ENCODE measurements at places on chromosomes 7 and 10. TPM values are rescaled to one million over a fixed set of nuclear protein-coding genes. Genes with fewer than 3 reads are reported as not detected.

GRCh38 chr7:123824754-123825067, 20.3 kb upstream of the HYAL4 start:
- no peak for DNase-seq

- DNase-seq: peak; percentile 72
Measured at GRCh38 chr10:69479240-69480067, 28.2 kb downstream of the TSPAN15 start.

- no peak for DNase-seq
Measured at GRCh38 chr7:134645935-134646334, 718 bp upstream of the BPGM start.

DNA sequence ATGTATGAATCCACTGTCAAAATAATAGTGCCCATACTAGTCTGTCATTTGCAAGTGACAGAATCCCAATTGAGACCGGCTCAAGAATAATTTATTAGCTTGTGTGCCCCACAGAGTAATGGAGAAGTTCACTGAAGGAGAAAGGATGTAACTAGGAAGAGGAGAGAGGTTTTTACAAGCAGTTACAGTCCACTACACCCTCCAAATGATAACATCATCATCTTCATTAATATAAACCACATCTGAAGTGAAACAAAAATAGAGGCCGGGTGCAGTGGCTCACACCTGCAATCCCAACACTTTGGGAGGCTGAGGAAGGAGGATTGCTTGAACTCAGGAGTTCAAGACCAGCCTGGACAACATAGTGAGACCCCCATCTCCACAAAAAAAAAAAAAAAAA, 226.8 kb downstream of the SKIDA1 start:
- DNase-seq: no peak

DNA sequence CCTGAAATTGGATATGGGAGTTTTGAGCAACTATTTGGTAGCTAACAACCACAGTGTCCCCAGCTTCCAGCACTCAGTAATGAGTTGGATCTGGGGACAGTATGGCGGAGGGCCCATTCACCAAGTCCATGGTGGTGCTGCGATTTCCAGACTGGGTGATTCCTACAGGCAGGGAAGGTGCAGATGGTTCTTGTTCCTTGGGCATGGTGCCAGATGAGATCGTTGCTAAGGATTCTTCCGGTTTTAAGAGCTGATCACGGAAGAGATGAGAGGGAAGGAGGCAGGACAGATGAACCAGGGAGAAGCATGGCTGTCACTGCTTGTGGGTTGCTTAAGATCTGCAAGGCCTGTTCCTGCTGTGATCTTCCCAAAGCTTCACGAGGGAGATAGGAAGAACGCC, 380.3 kb downstream of the TCERG1L start:
- no peak for DNase-seq

GRCh38 chr10:24459836-24460235, 250.9 kb downstream of the KIAA1217 start:
- DNase-seq: no peak

- DNase-seq: peak; percentile 73
Measured at GRCh38 chr10:103193107-103193819, at the start of gene NT5C2. NT5C2 (minus strand) TSS chr10:103193272; CDS start chr10:103174958, 18,314 bp downstream.

DNA sequence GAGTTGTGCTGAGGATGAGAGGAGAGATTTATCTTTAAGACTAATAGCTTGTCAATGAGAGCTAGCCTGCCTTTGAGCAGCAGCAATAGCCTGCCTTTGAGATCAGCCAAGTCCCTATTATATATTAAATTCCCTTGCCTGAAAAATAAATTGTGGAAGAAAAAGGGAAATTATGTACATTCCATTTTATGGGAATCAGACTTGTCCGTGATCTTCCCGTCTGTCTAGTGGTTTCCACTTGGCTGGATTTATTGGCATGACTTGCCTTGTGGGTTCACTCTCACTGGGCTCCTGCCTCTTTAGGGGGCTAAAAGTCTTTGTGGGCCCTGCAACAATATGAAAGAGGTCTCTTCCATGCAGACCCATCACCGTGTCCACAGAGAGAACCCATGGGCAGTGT, 171.7 kb upstream of the FRMD4A start:
- DNase-seq: no peak

DNA sequence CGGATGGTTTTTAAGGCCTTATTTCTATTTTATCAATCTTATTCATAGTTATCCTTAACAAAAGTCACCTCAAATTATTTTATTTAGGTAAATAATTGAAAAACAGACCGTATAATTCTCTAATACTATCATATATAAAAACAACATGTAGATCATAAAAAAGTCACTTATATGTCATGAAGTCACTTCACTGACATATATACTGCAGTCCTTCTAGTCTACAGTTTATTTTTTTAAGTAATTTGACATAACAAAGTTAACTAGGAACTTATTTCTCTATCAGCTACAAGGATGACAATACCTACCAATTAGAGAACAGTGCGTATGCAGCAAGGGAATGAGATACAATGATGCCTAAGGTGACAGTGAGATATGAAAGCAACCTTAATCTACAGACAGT, 26.2 kb downstream of the JMJD1C start:
- no peak for DNase-seq

DNA sequence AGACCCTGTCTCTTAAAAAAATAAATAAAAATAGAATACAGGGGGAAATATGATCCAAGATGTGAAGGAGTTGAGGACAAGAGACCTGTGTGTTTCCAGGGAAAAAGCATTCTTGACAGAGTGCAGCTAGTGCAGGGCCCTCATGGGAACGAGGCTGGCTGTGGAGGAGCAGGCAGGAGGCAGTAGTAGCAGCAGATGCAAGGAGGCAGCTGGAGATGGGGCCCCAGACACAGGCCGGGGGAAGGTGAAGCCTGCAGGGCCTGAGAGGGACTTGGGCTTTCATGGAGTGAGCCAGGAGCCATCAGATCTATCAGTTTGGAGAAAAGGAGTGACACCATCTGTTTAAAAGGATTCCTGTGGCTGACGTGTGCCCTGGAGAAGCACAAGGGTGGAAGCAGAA, 71.4 kb upstream of the ZNF438 start:
- no peak for DNase-seq

GRCh38 chr7:50400114-50400513, 50.0 kb downstream of the FIGNL1 start:
- DNase-seq: no peak

- DNase-seq: no peak
Measured at GRCh38 chr10:47336387-47337134, 11.6 kb upstream of the RBP3 start.

GRCh38 chr10:129717816-129718547, 246.1 kb downstream of the EBF3 start:
- DNase-seq: no peak

- DNase-seq: no peak
Measured at GRCh38 chr10:78264361-78264760, 230.7 kb downstream of the RPS24 start.

- DNase-seq: no peak
Measured at GRCh38 chr7:113015034-113015645, 71.5 kb downstream of the GPR85 start.

DNA sequence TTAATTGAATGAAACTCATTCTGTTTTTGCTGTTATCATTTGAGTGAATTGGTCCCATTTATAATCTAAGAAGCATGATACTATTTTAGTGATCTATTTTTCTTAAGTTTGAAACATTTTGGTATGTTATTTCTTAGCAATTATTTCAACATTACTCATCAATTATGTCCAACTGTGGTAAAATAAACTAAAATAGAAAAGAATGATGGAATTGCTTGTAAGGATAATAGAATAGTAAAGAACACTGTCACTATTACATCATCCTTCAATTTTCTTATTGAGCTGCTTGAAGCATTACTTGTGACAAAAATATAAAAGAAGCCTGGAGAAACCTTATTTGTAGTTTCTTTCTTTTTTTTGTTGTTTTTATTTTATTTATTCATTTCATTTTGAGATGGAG, 42.4 kb downstream of the ZNF487 start:
- no peak for DNase-seq

DNA sequence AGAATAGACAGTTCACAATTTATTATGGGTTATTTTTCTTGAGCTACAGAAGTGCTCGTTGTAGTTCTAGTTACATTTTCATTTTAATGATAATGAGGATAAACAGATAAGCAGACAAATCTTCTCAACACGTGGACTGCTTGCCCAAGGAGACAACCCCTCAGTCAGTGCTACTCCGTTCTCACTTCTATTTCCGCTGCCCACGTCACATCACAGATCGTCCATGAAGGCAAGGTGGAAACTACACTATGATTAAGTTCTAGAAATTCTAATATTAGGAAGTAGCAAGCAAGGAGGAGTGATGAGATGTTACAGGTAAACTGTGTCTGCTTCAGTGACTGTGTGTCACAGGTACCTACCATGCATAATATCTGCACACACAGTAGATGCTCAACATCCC, 210.5 kb downstream of the CHCHD3 start:
- no peak for DNase-seq

- DNase-seq: no peak
Measured at GRCh38 chr10:128386816-128387604, 260.8 kb upstream of the MKI67 start.

GRCh38 chr7:54811041-54811845, 52.2 kb upstream of the SEC61G start:
- DNase-seq: no peak

DNA sequence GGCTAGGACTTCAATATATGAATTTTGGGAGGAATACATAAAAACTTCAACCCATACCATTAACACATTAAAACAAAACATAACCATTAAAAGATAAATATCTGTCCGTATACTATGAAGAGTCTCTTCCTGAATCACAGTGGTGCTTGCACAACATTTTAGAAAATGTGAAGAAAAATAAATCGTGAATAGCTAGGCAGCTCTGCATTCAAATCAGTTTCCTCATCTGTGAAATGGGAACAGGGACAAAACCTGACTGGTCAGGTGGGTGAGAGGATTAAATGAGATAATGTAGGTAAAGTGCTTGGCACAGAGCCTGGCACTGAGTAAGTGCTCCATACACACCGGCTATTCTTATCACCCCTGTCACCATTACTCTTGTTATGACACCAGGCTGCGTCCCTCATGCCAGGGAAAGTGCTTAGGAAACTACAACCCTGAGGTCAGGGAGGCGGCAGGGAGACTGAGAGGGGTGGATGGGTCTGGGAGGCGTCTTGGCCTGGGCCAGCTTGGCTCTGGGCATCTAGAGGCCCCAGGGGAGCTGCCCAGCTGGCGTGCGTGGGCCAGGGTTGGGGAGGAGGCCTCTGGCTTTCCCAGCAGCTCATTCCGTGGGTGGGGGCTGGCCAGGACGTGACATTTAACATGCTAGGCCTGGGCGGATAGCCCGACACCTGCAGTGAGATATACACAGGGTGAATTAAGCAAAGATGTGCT, 78.3 kb downstream of the SH3PXD2A start:
- DNase-seq: peak; percentile 92

- DNase-seq: no peak
Measured at GRCh38 chr10:125025341-125025740, 83.4 kb downstream of the ZRANB1 start.

GRCh38 chr10:89685936-89686335, 15.5 kb upstream of the KIF20B start:
- DNase-seq: no peak

The FZD8 gene
- total RNA-seq: 3.0 TPM

The CAV2 gene
- 12.7 TPM for total RNA-seq

The SPDYE2B gene
- not detected for total RNA-seq

The AUTS2 gene
- total RNA-seq: 16.2 TPM

The DNAJC30 gene
- 3.9 TPM for total RNA-seq

The NRCAM gene
- total RNA-seq: 0.23 TPM

The ANKRD61 gene
- total RNA-seq: 0.39 TPM

The PDZD7 gene
- total RNA-seq: not detected

The TOMM7 gene
- total RNA-seq: 124 TPM

The LOXL4 gene
- total RNA-seq: 5.3 TPM
